ENCODE measurements at places on chromosomes 2 and 18.

- no peak for DNase-seq
Measured at GRCh38 chr2:146990311-146991054, 854.3 kb upstream of the ACVR2A start.

DNA sequence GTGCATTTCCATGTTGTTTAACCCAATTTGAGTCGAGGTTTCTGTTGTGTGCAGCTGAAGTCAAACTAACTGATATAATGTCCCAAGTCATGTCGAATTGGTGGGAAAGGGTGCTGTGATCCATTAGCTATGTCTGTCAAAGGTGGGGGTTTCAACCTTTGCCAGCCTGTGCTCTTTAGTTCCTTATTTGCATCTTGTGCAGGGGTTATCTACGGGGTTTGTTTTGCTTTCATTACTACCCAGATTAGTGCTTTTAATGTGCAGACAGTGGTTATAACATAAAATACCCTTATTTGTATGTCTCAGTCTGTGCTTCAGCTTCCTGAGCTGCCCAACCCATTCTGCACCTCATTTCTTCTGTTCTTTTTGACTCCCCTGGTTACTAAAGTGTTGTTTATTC is 271.9 kb upstream of the CXCR4 start:
- no peak for DNase-seq

- DNase-seq: no peak
Measured at GRCh38 chr18:43220691-43221090, 56.6 kb downstream of the SYT4 start.

- no peak for DNase-seq
Measured at GRCh38 chr18:11149441-11150270, at the start of gene PIEZO2. Gene PIEZO2 (minus strand): TSS chr18:11149569. CDS start chr18:11148588, 981 bp downstream.

DNA sequence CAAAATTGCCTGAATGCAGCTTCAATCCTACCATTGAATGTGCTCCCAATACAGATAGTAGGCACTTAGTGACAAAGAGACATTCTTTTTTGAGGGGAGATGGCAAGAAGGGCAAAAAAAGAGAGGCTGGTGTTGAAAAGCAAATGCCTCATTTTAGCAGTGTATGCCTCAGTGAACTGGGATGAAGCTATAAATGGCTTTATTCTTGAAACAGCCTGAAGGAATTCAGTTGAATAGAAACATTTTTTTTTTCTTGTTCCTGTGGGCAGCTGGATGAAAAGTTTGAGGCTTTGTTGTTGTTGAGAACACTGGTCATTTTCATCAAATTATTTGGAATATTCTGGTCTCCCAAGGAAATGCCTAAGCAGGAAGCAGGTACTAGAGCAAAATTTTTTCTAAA is 228.9 kb downstream of the RNF144A start:
- no peak for DNase-seq
